ENCODE measurements at places on chromosomes 2 and 18. TPM values are rescaled to one million over a fixed set of nuclear protein-coding genes. Genes with fewer than 3 reads are reported as not detected.

CHRNA1 gene
- total RNA-seq, result not detected

TMEFF2 gene
- 0.22 TPM for total RNA-seq

ANO7 gene
- 0.37 TPM for total RNA-seq

SDC1 gene
- 117 TPM for total RNA-seq

PARD3B gene
- 13.7 TPM for total RNA-seq

RBM43 gene
- total RNA-seq, result 4.8 TPM

IWS1 gene
- 51.2 TPM for total RNA-seq

ATP6V1B1 gene
- total RNA-seq, result 0.62 TPM

RSAD2 gene
- 1.5 TPM for total RNA-seq

TUBA4A gene
- 11.5 TPM for total RNA-seq

DGKD gene
- 10.7 TPM for total RNA-seq

CASP8 gene
- 30.4 TPM for total RNA-seq

GPAT2 gene
- 13.7 TPM for total RNA-seq

REEP1 gene
- total RNA-seq, result 0.11 TPM

CTNNA2 gene
- total RNA-seq, result not detected

TNFRSF11A gene
- 0.25 TPM for total RNA-seq

L3MBTL4 gene
- 0.44 TPM for total RNA-seq

ICA1L gene
- 6.4 TPM for total RNA-seq

RAB6C gene
- under 0.01 TPM for total RNA-seq

MSTN gene
- 0.12 TPM for total RNA-seq

FTCDNL1 gene
- 4.1 TPM for total RNA-seq

POTEJ gene
- total RNA-seq, result not detected

GPR45 gene
- total RNA-seq, result not detected

SERPINB5 gene
- not detected for total RNA-seq

CXCR4 gene
- total RNA-seq, result 0.11 TPM

NT5C1B gene
- total RNA-seq, result 0.33 TPM

CHRND gene
- total RNA-seq, result not detected

HOXD8 gene
- total RNA-seq, result 4.4 TPM

PAIP2B gene
- 1.6 TPM for total RNA-seq

EFEMP1 gene
- total RNA-seq, result 10.8 TPM

ZAP70 gene
- 0.12 TPM for total RNA-seq

CDH20 gene
- under 0.01 TPM for total RNA-seq

DAPL1 gene
- not detected for total RNA-seq

KCNG3 gene
- total RNA-seq, result under 0.01 TPM

SNTG2 gene
- total RNA-seq, result 0.11 TPM

NAT8 gene
- total RNA-seq, result not detected

FAM237A gene
- not detected for total RNA-seq

PRR30 gene
- not detected for total RNA-seq

PSD4 gene
- 5.1 TPM for total RNA-seq

BMPR2 gene
- total RNA-seq, result 18.9 TPM

KLHL30 gene
- not detected for total RNA-seq

MARCO gene
- total RNA-seq, result not detected

FAM117B gene
- total RNA-seq, result 1.9 TPM

FNDC4 gene
- 15.6 TPM for total RNA-seq

KIF1A gene
- total RNA-seq, result not detected

RIT2 gene
- not detected for total RNA-seq

ADNP2 gene
- 22.0 TPM for total RNA-seq

NEB gene
- total RNA-seq, result 0.12 TPM

CRYGC gene
- not detected for total RNA-seq

GRP gene
- not detected for total RNA-seq

SCTR gene
- total RNA-seq, result not detected
